ENCODE measurements at places on chromosomes 12 and 14.

DNA sequence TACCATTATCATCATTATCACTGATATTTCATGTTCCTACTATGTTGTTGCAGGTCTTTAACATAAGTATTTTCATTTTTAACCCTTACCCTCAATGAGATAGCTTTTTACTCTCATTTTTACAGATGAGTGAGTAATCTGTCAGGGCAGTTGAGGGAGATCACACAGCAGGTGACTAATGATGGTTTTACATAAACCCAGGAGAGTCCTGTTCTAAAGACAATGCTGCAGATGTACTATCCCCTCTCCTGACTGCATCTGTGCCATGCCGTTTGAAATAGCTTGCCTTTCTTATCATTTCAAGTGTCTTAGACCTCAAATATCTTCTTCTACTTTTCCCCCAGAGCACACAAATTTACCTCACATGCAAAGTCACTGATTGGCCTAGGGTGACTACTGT is 1552.1 kb upstream of the SEL1L start:
- no peak for DNase-seq

DNA sequence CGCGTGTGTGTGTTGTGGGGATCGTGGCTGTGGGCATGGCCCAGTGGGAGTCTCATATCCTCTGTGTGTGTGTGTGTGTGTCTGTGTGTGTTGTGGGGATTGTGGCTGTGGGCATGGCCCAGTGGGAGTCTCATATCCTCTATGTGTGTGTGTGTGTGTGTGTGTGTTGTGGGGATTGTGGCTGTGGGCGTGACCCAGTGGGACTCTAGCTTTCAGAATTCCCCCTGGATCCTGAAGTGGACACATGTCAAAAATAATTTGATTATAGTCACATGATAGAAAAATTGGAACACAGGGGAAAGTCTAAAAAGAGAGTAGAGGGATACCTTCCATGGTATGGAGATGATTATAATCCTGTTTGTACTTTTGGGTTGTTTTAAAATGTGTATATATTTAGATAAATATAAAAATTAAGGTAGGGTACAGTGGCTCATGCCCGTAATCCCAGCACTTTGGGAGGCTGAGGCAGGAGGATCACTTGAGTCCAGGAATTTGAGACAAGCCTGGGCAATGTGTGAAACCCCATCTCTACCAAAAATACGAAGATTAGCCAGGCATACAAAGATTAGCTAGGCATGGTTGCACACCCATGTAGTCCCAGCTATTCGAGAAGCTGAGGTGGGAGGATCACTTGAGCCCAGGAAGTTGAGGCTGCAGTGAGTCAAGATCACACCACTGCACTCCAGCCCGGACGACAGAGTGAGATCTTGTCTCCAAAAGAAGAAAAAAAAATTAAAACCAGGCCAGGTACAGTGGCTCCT is 11.0 kb downstream of the PAPLN start:
- DNase-seq = no peak

DNA sequence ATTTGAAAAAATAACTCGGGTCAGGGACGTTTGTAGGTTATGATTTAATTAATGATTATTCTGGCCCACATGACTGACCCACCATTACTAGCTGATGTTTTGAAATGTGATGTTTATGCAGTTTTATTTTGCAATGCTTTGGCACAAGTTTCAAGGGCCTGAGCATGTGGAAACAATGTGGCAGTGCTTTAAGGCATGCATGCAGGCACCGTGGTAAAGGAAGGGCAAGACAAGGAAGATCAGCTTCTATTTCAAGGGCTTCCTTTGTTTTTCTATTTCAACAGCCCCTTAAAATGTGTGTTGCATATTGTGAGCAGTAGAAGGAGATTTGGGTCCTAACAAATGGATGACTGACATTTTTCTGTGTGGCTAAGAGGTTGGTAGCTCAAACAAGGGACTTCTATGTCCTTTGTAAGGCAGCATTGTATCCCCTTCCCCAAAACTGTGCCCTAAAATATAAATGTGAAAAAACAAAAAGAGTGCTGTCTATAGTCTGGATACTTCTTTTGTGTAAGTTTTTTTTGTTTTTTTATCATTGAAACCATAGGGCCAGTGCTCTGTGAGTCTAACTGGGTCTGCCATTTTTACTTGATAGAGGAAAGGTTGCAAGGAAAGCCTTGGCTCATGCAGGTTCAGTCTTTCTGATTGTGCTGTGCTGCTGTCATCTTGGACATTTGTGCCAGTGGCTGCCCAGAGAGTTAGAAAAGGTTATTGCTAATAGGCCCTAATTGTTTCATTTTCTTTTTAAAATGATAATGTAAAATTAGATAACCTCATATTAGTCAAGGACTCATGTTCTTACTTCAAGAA is 103.5 kb downstream of the FGD4 start:
- no peak for DNase-seq

DNA sequence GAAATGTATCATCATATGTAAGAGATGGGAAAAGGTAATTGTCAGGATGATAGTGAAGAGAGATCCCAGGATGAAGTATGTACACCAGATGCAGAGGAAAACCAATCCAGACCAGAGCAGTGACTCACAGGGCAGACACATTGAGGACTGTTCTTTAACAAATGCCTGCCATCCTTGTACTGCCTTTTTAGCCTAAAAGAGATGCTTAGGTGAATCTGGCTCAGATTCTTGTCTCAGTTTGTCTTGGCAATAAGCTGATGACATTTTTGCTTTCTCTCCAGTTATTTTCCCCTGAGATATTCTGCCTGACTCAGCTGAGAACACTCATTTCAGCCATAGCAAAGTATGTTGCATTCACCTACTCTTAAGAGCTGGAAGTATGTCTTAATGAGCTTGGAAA is 405.3 kb upstream of the USP15 start:
- no peak for DNase-seq
